ENCODE measurements at places on chromosomes 2 and 18.

GRCh38 chr2:9652898-9653479, 22.2 kb upstream of the YWHAQ start:
- no peak for DNase-seq

DNA sequence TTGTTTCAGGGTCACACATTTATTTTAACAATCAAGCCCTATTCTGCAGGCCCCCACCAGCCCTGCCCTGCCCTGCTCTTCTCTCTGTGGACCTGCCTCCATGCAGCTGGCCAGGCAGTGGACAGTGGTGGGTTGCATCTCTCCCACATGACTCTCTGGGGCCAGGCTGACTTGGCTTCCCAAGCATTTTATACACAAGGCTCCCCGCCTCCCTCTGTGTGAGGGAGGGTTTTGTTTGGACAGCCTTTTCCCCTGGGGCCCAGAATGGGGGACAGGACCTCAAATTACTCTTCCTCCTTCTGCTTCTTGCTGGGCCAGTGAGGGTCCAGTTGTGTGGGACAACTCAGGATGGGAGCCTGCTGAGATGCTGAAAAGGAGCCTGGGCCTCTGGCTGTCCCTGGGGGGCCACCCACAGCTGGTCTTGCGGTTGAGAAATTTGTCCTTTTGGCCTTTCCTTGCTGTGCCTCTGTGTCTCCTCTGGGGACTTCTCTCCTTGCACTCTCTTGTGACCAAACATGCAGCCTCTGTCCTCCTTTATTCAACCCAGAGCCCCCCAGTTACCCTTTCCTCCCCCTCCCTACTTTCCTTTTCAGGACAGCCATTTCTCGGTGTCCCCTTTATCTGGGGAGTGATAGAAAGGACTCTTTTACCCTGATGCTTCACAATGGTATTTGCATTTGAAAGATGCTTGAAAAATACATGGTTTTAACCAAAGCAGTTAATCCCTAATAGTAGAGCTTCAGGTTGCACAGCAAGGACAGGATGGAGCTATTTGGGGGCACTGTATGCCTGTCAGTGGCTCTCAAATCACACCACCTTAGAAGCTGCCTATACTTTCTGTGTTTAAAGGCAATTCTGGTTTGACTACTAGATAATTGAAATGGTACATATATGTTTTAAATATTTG, 151.1 kb downstream of the FHOD3 start:
- DNase-seq: no peak

DNA sequence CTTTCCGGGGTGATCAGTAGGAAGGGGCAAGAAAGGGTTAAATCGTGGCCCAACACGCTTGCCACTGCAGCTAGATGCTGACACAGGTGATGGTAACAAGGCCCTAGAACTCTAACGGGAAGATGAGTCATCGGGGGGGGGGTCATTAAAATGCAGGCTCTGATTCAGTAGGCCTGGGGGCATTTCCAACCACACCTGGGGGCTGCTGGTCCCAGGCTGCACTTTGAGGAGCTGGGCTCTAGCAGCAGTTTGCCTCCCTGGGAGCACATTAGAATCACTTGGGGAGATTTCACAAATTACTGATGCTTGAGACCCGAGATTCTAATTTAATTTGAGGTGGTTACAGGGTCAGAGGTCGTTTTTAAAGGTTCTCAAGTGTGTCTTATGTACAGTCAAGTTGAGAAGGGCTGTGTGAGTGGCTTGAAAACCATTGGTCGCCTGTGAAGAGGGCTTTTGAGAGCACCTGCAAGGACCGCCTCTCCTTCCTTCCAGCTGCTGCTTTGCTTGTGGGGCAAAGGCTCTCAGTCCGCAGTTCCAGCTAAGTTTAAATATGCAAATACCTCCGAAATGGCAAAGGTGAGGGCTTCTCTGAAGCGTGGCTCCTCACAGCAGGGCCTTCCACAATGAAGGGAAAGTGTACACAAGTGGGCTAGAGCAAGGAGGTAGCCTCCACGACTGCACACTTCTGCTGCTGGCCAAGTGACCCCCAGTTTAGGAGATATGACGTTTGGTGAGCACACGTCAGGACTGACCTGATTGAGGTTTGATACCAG, 128.0 kb upstream of the MSH6 start:
- DNase-seq: no peak

GRCh38 chr2:78077633-78078032, 555.5 kb upstream of the LRRTM4 start:
- DNase-seq: no peak

GRCh38 chr18:79738041-79738461, 58.4 kb downstream of the CTDP1 start:
- DNase-seq: no peak

GRCh38 chr18:7950380-7951136, 383.4 kb downstream of the PTPRM start:
- peak; percentile 25 for DNase-seq

- DNase-seq: no peak
These were observed 563.9 kb downstream of the TMX3 start for GRCh38 chr18:68150961-68151360.

DNA sequence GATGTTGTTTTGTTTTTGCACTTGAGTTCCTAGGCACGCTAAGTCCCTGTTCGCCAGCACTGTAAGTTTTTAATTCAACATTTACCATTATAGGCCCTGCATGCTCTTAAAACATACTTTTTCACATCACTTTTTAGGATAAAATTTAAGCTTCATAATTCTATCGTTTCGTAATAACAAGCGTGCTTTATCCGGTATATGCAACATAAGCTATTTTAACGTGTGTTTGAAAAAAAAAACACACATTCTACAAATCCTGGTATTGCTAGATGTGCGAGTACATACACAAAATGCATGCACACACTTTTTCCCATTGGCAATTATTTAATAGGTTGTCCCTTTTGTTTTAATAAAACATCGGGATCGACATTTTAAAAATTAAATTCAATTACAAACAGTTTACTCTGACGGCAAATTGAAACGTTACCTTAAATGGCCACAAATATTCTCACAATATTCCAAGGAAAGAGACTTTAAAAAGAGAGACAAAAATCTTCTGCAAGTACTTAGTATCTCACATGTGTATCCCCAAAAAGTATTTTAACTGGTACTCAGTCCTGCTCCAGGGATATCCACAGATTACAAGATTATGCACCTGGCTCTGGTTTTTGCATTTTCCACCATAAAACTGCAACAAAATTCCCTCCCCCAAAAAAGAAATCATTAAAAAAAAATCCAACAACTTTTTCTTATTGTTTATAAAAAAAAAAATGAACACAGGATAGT, 1.0 kb upstream of the TCF4 start:
- DNase-seq: no peak

GRCh38 chr2:96924775-96925747, 55.2 kb upstream of the SEMA4C start:
- peak; percentile 37 for DNase-seq

DNA sequence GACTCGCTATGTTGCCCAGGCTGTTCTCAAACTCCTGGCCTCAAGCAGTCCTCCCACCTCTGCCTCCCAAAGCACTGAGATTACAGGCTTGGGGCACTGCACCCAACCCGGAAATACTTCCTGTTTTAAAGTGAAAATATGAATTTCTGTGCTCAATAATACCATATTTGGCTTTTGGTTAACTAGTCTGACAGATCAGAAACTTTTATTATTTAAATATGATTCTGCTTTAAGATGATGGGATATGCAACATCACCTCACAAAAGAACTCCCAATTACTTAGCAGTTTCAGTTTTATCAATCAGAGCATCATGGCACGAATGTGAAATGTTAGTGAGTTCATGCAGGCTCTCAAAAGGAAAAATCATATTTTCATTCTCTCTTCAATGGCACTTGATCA, 120.6 kb downstream of the PTRHD1 start:
- no peak for DNase-seq

DNA sequence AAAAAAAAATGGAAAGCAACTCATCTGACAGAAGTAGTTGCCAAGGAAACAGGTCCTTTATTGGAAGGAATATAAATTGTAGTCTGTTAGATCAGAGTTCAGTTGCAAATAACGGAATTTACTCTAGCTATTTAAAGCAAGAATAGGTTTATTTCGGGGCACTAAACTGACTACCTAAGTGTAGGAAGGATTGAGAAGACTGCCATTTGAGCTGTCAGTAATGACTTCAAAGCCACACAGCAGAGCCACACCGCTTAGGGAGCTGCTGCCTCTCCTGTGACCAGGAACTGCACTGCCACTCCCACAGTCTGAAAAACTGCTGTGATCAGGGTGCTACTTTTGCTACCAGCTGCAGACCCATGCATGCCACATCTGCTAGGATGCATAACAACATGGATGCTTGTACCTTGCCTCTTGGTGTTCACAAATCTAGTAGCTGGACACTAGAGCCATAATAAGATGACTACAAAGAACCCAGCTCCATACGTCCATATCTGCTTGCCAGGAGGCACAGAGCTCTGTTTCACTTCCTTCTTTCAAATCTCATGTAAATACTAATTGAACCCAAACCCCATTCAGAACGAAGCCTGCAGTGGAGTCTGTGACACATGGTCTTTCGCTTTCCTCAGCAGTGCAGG, 2.2 kb downstream of the DSG2 start:
- DNase-seq: no peak

- peak; percentile 32 for DNase-seq
These were observed 15.0 kb upstream of the ELOA2 start for GRCh38 chr18:47050468-47050867.

- no peak for DNase-seq
These were observed 121.6 kb downstream of the FAM210A start for GRCh38 chr18:13604786-13605185.

GRCh38 chr2:155485141-155485842, 786.8 kb downstream of the KCNJ3 start:
- DNase-seq: no peak

DNA sequence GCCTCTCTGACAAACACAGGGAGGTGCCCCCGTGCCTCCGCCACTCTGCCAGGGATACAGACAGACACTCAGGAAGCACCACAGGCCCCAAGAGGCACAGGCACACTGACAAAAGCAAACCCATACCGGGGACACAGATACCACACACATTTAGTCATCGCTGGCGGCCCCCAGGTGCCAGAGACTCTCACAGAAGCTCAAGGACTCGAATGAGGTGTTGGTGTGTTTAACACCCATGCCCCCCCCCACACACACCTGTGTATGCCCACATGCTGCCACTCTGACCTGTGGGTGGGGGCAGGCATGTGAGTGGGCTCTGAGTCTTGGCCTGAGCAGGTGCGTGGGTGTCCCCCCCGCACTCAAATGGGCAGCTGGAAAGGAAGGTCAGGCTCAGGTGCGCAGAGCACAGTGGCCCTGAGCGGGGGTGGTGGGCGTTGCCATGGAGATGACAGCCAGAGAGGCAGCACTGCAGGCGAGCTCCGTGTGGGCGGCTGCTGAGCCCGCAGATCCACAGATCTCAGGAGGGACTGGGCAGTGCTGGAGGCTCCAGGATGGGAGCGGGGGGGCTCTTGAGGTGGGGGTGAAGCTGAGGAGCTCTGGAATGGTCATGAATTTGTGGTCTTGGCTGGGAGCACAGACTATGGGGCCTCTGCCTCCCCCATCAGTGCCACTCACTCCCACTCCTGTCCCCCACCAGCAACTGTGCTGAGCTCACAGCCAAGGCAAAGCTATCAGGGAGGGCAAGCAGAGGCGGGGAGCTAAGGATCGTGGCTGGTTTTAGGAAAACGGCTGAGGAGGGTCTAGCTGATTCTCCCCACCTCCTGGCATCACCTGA, 73.9 kb upstream of the TAF1B start:
- DNase-seq: peak; percentile 23

GRCh38 chr18:8750954-8751415, 45.6 kb downstream of the MTCL1 start:
- no peak for DNase-seq

GRCh38 chr2:72920318-72921087, 3.2 kb downstream of the EMX1 start:
- DNase-seq: no peak

GRCh38 chr2:64918220-64918886, 70.8 kb upstream of the SLC1A4 start:
- no peak for DNase-seq

DNA sequence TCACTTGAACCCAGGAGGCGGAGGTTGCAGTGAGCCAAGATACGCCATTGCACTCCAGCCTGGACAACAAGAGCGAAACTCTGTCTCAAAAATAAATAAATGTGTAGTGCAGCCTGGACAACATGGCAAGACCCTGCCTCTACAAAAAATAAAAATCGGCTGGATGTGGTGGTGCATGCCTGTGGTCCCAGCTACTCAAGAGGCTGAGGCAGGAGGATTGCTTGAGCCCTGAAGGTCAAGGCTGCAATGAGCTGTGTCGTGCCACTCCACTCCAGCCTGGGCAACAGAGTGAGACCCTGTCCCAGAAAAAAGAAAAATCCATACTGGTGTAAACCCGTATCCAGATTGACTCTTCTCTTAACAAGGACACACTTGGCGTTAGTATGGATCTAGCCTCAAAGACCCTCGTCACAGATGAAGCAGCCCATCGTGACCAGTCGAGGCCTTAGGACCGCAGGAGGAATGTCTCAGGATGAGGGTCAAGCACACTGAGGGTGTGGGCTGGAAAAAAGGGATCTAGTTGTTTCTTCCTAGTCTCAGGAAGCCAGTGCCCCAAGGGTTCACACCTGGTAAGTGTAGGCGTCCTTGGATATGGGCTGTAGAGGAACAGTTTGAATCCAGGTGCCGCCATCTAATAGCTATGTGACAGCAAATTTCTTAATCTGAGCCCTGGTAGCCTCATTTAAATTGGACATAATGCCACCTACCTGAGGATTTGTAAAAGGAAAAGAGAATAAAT, 4.0 kb upstream of the GPBAR1 start:
- no peak for DNase-seq

- no peak for DNase-seq
These were observed 77.4 kb upstream of the DNMT3A start for GRCh38 chr2:25418944-25419677.

DNA sequence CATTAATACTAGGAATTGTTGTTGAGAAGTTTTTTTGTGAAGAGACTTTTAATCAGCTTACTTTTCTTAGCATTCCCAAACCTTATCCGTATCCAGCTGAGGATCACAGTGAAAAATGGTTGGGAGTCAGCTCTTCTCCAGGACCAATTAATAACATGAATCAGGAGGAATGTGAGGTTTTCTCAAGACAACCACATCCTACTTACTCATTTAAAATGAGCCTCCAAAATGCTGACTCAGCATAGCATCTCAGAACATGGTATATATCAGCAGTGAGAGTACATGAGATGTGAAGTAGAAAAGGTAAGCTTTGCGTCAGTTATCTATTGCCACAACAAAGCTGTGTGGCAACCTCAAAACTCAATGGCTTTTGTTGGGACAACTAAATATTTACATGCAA, 140.3 kb downstream of the NRP2 start:
- no peak for DNase-seq

GRCh38 chr2:176186024-176186423, 2.4 kb upstream of the HOXD1 start:
- no peak for DNase-seq

DNA sequence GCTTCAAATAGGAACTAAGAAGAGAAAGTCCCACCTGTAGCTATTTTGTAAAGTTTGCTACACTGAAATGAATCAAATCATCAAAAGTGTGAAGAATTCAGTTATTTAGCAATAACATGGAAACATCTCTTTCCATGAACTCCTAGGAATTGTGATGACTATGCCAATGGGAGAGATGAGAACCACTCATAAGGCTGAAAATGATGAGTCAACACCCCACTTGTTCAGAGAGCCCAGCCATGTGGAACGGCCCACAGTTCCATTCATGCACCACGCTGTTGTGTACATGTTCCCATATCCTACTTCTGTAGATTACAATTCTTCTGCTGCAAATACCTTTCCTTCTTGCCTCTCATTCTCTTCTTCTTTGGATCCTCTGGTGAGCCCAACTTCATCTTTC, 645.5 kb upstream of the ID2 start:
- no peak for DNase-seq

Data from CD4-positive, alpha-beta T cell treated with Interleukin-10 for 1 hour (primary cell).